ENCODE measurements at places on chromosomes 4 and X. TPM values are rescaled to one million over a fixed set of nuclear protein-coding genes. Genes with fewer than 3 reads are reported as not detected.
A peak's percentile ranks its signal among the peaks of the same experiment; 100 is the strongest.

GRCh38 chrX:23185951-23186350 lies 148.7 kb upstream of the PTCHD1 start:
- DNase-seq = no peak

The GYG2 gene
- total RNA-seq = 14.1 TPM

The NCBP2L gene
- not detected for total RNA-seq

The SLC39A8 gene
- 2.4 TPM for total RNA-seq

- no peak for DNase-seq
Measured at GRCh38 chr4:67332627-67333026, 212.7 kb downstream of the CENPC start.

DNA sequence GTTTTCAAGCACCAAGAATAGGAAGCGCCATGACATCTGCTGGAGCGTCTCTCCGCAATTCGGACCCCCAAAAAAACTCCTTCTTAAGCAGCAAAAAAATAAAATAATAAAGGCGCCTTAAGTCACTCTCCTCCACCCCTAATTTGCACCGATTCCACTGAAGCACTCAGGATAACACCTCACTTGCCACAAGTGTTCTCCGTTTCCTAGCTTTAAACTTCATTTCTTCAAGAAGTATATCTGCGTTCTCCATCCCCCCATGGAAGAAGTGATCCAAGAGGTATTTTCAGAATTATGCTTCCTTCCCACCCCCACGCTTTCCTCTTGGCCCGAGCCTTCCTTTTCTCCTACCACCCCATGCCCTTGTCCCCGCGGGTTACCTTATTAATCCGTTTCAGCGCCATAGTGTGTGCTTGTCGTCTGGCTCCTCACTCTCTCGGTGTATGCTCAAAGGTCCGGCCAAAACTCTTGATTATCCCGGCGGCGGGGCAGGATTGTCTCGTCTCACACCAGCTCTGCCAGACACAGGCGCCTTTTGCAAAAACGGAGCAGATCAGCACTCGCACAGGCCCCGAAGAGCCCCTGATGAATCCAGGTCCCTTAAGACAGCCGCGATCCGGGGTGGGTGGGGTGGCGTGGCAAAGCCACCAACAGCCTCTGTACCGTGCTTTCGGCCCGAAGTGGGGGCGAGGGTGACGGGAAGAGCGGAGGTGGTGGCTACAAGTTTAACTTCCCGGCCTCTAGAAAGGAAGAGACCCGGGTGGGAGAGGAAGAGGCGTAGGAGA lies 1.1 kb downstream of the UBE2D3 start:
- no peak for DNase-seq

DNA sequence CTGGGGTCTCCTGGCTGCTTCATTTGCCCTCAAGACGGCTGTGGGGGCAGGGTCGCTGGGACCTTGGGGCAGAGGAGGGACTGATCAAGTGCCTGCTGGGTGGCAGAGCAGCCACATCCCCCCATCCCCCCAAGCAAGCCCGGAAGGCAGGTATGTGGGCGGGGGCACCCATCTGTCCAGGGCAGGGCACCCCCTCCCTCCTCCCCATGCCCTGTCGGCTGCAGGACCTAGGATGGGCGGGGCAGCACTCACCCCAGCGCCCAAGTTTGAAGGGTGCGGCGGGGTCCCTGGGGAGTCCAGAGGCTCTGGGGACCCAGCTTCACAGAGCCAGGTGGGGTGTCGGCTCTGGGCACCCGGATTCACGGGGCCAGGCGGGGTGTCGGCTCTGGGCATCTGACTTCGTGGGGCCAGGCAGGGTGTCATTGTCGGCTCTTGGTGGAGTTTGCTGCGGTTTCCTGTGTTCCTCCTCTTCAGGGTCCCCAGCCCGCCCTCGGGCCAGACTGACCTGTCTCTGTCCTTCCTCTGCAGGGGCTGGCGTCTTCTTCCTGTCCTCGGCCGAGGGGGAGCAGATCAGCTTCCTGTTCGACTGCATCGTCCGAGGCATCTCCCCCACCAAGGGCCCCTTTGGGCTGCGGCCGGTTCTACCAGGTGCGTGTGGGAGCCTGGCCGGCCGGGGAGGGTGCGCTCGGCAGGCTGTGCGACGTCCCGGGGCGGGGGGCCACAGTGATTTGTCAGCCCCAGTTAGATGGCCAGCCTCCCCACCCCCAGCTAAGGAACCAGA lies 22.1 kb downstream of the DOK7 start:
- no peak for DNase-seq

GRCh38 chr4:38791010-38791409 lies 8.2 kb upstream of the TLR10 start:
- no peak for DNase-seq

DNA sequence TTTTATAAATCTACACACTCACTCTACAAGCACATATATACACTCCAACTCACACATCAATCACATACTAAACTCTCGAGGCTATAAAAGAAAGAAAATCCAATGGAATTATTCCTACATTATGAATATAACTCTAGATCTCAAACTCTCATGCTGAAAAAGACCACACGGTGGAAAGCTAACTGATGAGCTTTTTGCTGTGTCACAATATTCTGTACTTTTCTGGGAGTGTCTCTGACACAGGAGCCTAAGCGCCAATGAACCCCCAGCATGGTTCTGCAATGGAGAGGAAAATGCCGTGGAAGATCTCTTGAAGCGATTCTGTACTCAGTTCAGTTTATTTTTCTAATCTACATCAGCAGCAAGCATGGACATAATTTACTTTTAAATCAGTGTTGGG lies 124.2 kb upstream of the ETNPPL start:
- no peak for DNase-seq

The ADRA2C gene
- total RNA-seq = 0.99 TPM

The PNCK gene
- 3.5 TPM for total RNA-seq

- no peak for DNase-seq
Measured at GRCh38 chrX:21993265-21993664, 38.9 kb upstream of the PHEX start.

- peak; percentile 87 for DNase-seq
Measured at GRCh38 chrX:51332188-51332942, at the start of gene NUDT10. NUDT10 (plus strand) TSS chrX:51332822; CDS start chrX:51332966, 144 bp downstream.

DNA sequence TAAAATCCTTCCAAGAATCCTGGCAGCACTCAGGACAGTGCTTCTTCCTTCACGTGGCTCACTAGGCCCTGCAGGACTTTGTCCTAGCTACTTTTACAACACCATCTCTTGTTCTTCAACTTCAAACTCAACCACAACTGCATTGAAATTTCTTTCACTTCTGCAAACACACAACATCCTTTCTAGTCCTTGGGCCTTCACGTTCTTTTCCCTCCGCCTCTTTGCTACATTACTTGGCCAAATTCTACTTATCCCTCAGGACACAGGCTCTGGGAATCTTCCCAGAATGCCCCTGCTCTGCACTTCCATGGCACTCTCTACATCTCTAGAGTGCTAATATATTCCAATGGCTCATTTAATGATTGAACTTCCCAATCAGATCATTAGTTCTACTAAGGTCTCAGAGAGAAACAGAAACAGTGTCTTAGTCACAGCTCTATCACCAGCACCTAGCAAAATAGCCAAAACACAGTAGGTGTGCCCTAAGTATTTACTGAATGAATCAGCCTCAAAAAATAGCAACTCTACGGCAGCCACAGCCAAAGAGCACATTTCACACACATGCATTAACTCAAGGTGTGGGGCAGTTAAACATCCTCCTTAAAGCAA lies 73.3 kb downstream of the MANBA start:
- no peak for DNase-seq

DNA sequence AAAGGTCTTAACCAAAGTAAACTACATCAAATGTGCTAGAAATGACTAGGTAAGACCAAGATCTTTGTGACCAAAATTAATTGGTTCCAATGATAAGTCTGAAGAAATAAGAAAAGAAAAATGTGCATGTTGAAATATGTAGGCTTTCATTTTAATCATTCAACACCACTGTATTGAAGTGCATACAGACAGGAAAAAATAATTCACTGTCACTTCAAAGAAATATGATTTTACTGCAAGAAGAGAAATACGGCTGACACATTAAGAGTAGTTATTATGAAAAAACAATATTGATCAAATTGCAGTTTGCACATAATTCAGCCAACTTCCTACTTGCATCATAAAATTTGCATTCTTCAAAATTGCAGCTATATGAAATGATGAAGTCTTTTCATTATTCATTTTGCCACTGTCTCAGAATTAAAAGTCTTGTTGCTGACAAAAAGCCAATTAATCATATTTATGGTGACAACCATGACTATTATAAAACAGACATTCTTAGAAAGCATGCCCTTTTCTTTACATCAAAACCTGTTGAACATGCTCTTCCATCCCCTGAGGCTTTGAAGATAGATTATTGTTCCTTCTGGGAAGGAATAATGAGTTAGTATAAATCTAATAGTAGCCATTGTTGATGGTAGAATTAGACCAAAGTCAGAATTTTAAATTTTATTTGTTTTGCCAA lies 405.9 kb upstream of the MAD2L1 start:
- no peak for DNase-seq

- DNase-seq = no peak
Measured at GRCh38 chr4:182848685-182849084, 68.5 kb downstream of the DCTD start.

The RBMXL3 gene
- total RNA-seq = not detected

DNA sequence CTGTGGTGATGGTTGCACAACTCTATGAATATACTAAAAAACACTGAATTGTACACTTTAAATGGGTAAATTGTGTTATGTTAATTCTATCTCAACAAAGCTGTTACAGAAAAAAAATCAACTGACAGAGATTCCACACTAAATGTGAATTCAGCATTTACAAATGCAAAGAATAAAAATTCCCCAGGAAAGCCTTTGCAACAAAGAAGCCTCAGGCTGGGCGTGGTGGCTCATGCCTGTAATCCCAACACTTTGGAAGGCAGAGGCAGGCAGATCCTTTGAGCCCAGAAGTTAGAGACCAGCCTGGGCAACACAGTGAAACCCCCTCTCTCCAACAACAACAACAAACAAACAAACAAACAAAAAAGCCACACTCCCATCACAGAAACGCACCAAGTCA lies 8.9 kb downstream of the BCLAF3 start:
- no peak for DNase-seq

- DNase-seq = no peak
Measured at GRCh38 chr4:73885574-73886267, 16.5 kb downstream of the CXCL1 start.

GRCh38 chr4:167897116-167897515 lies 195.2 kb upstream of the ANXA10 start:
- DNase-seq = no peak

- no peak for DNase-seq
Measured at GRCh38 chrX:7218321-7219152, 70.6 kb upstream of the PUDP start.

DNA sequence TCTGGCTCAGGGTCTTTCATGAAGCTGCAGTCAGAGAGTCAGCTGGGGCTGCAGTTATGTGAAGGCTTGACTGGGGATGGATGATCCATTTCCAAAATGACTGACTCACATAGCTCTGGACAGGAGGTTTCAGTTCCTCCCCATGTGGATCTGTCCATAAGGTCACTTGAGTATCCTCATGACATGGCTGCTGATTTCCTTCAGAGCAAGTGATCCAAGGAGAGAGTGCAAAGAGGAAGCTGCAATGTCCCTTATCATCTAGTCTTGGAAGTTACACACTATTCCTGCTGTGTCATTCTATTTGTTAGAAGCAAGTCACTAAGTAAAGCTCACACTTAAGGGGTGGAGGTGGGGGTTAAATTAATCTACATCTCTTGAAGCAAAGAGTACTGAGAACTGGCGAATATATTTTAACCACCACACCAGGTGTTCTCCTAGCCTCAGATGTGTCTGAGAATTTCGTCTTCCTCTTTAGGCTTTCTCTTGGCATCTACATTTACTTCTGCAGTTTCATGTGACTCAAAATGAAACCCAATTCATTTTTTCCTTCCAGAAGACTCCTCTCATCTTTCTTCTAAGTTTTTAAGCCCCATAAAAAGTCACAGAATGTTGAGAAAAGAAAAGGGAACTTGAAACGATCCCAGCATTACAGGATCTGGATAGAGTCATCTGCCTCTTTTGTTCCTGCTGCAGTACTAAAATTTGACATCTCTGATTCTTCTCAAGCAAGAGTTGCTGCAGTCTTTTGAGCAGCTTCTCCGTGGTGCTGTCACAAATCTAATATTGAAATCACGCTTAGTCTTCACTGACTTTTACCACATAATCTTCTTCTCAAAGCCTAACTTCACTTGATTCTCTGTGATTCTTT lies 3.8 kb upstream of the GRPR start:
- no peak for DNase-seq

DNA sequence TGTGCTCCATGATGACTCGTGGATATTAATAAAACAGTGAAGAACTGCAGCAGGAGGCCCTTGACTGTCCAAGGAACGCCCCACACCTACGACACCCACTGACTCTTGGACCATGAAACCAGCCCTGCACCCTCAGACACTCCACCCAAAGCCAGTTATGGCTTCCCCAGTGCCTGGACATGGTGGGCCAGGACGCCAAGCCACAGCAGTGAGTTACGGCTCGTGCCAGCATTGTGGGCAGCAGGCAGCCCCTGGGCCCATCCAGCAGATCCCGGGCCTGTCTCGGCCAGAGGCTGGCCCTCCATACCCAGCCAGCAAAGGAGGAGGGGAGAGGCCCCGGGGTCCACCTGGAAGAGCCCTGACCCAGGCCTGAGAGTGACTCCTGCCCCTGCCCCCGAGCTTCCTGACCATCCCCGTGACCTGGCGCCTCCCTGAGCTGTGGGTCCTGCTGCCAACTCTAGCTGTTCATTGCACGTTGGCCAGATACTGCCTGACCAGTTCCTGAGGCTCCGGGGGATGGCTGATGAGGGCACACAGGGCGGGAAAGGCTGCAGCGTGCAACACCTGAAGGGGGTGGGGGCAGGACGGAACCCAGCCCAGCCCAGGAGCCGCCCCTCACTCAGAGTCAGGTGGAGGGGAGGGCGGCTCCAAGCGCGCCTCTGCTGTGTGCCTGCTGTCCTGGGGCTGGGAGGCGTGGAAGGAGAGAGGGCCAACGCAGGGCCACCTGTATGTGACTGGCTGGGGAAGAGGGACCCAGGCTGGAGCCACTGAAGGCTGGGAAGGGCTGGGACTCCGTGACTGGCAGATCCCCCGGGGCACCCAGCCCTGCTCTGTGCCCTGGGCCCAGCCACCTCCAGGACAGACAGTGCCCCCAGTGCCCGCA lies 739 bp downstream of the SLC49A3 start:
- DNase-seq = no peak
